Naive thymus-derived CD8-positive, alpha-beta T cell (primary cell): ENCODE measurements at places on chromosomes 3 and 15.

GRCh38 chr3:3433711-3434110 is 254.2 kb upstream of the CRBN start:
- DNase-seq = no peak

GRCh38 chr15:82995076-82995475 is 9.1 kb downstream of the RAMAC start:
- DNase-seq = no peak

DNA sequence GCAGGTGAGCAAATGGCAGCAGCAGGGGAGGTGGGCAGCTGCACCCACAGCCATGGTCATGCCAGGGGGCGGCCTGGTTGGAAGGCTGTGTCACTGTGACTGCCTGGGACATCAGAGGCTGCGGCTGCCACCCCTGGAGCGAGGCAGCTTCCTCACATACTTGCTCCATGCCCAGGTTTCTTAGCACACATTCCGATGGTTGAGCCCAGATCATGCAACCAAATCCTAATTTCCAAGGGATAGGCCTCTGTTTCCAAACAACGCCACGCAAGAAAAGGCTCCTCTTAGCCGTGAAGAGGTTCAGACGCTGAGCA is 11.6 kb upstream of the NRROS start:
- no peak for DNase-seq

GRCh38 chr3:121165397-121165837 is 257.4 kb downstream of the STXBP5L start:
- DNase-seq = no peak

DNA sequence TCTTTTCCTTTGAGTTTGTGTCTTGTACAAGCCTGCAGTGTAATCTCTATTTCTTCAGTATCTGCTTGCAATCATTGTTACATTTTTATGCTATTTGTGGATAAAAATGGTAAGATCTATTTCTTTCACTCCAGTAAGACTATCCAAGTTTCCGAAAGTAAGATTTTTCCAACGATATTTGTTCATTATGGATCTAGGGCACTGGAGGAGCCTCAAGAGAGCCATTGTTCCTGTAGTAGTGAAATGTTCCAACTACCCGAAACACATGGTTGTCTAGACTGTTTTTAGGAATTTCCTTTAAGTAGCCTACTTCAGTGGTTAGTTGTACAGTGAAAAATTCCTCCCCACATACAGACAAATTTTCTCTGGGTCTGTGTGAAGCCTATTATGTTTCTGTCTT is 597.4 kb downstream of the RSL24D1 start:
- DNase-seq = no peak

DNA sequence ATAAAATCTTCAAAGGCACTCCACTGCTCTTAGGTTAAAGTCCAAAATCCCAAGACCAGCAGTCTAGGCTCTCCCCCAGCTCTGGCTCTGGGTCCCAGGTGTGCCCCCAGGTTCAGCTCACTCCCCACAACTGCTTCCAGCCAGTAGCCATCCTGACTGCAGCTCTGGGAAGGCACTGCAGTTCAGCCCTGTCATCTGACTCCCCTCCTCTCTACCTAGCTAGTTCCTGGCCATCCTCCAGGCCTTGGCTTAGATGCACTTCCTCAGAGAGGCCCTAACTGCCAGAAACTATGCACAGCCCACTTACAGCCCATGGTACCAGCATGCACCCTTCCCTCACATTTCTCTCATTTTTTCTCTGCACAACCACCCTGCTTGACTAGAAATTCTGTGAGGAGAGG is 25.5 kb downstream of the TBC1D2B start:
- no peak for DNase-seq
